Coronary artery (tissue), 2 donors: ENCODE measurements at places on chromosomes 16 and 17.

- no peak for DNase-seq
Measured at GRCh38 chr17:43351691-43352090, 47.1 kb upstream of the ARL4D start.

DNA sequence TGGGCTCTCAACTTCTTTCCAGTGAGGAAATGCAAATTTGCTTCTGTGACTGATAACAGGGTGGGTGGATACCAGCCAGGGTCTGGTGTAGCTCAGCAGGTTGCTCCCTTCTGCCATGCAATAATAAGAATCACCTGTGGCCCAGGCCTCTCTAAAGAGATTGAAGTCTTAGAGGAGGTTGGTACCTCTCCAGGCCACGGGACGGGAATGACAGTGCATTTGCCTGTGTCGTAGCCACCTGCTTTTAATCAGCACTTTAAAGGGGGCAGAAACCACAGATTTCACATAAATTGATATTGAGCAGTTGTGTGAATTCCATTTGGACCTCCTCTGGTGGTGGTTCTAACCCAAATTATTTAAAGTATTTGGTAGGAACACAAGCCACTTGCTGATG is 246.9 kb downstream of the PRKCA start:
- DNase-seq, result no peak

DNA sequence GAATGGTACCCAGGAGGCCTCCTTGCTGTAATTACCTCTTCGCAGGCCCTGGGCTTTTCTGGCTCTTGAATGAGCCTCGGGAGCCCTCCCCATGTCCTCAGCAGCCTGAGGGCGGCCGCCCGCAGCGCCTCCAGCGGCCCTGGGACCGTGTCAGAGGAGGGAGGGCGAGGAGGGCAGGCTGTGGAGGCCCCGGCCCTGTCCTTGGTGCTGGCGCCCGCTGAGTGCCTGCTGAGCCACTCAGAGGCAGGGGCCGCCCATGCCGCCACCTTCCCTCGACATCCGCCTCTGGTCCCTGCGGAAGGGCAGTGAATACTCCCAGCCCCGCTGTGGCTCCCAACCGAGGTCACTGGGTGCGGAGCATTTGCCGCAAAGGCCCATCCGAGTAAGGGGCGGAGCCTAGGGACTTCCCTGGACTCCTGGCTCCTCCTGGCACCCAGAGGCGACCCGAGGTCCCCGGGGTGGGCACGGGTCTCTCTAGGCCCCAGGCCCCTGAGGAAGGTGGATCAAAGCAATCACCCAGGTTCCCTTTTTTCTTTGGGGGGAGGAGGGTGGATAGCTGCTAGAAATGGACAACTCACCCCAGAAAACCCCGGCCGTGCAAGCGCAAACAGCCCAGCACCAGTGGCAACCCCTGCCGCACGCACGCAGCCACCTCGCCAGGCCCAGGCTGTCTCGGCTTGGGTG is 2.8 kb downstream of the RBFOX3 start:
- no peak for DNase-seq

- no peak for DNase-seq
Measured at GRCh38 chr17:79728169-79728907, 2.4 kb upstream of the ENPP7 start.

DNA sequence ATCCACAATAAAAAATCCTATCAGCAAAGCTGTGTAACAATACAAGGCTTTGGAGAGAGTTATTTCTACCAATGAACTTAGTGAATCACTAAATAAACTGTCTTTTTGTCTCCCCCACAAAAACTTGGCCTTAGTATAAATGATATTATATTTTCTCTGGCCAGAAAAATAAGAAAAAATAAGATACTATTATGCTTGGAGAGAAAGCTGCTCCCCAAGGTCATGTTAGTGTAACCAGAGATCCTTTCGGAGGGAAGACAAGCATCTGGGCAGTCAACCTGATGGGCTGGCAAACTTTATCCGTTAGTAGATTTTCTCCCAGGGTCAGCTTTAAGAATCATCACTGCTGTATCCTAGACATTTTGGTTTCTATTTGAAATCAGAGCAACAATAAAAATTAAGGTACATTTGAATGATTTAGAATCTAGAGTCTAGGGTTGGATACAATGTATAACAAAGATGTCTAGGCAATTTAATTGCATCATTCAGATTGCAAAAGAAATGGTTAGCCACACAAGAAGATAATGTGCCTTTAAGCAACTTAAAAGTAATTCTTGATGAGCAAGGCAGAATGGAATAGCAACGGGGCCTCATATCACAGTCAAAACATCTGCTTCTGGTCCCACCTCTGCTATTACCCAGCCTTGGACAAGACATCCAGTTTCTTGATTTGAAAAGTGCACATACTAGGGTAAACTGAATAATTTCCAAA is 280.4 kb downstream of the SLC39A11 start:
- no peak for DNase-seq

DNA sequence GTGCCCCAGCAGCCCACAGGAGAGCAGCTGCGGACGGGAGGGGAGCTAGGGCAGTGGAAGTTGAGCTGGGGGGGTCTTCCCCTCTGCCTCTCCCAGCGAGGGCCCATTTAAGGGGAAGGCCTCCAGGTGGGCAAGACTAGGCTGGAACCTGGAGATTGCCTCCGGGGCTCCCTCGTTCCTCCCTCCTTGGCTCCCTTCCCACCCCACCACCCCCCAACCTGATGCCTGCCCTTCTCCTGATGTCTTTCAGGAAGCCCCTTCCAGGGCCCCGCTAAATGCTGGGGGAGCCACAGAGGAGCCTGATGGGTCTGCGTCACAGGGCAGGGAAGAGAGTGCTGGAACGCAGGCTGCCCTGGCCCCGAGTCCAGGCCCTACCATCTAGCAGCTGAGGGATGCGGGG is 16.7 kb downstream of the ADGRG1 start:
- DNase-seq, result no peak

- DNase-seq, result no peak
Measured at GRCh38 chr17:13981881-13982280, 87.4 kb upstream of the COX10 start.

DNA sequence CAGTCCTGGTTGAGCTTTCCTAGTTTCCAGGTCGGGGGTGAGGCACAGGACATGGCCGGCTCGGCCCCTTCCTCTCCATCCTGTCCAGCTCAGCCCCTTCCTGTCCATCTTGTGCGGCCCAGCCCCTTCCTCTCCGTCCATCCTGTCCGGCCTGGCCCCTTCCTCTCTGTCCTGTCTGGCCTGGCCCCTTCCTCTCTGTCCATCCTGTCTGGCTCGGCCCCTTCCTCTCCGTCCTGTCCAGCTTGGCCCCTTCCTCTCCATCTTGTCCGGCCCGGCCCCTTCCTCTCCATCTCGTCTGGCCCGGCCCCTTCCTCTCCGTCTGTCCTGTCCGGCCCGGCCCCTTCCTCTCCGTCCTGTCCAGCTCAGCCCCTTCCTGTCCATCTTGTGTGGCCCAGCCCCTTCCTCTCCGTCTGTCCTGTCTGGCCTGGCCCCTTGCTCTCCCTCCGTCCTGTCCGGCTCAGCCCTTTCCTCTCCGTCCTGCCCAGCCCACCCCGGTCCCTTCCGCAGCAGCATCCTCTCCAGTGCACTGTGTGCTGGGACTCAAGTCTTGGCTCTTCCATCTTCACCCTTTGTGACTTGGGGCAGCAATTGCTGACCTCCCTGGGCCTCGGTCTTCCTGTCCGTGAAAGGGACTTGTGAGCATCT is 5.5 kb upstream of the ZNF750 start:
- DNase-seq, result no peak

DNA sequence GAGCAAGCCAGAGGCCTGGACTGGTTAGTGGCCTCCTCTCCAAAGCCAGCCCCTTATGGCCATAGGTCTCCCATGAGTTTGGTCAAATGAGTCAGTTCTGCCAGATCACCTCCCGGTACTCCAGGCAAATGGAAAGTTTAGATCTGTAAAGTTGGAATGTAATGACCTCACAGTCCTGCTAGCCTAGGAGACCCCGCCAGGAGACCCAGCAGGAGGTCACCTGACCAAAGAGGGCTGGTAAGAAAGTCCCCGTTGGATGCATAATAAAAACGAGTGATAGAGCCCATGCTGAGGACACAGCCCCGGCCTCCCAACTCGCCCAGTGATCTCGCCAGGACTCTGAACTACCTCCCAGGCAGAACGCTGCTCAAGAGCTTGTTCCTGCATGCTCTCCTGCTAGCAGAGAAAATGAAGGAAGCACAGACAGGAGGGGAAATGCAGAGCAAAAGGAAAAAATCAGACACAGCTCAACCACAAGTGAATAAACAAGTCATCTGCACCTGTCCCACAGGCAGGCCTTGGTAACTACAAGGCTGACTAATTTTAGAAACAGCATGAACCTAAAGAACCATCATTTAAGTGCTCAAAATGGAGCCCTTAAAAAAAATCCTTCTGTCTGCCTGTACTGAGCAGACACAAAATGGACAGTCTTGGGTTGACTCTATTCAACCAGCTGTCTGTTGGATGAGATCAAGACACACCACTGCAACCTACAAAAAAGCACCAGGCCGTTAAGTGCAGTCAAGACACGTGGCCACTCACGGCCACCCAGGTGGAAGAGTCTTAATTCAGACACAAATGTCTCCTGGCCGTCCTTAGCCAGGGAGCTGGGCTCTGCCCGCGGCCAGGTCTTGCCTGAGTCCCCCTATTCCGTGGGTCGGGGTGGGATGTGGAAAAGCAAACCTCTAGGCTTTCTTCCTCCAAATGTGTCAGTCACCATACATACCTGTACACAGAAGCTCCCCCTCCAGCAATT is 9.2 kb downstream of the CDIP1 start:
- DNase-seq, result no peak

DNA sequence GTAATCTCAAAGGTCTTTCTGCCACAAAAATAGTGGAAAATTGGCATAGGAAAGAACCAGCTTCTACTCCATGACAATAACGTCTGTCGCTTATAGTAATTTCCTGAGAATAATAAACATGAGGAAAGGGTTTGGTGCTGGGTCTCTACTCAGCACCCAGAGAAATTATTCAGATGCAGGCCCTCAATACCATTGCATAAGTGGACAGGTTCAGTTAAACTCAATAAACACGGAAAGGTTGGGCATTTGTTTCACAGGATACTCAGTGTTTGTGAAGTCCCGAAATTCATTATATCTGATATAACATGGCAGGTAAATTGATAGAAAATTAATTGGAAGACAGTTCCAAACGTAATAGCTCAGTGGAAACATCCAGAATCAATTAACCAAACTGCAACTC is 254.0 kb downstream of the CNTNAP4 start:
- DNase-seq, result no peak

DNA sequence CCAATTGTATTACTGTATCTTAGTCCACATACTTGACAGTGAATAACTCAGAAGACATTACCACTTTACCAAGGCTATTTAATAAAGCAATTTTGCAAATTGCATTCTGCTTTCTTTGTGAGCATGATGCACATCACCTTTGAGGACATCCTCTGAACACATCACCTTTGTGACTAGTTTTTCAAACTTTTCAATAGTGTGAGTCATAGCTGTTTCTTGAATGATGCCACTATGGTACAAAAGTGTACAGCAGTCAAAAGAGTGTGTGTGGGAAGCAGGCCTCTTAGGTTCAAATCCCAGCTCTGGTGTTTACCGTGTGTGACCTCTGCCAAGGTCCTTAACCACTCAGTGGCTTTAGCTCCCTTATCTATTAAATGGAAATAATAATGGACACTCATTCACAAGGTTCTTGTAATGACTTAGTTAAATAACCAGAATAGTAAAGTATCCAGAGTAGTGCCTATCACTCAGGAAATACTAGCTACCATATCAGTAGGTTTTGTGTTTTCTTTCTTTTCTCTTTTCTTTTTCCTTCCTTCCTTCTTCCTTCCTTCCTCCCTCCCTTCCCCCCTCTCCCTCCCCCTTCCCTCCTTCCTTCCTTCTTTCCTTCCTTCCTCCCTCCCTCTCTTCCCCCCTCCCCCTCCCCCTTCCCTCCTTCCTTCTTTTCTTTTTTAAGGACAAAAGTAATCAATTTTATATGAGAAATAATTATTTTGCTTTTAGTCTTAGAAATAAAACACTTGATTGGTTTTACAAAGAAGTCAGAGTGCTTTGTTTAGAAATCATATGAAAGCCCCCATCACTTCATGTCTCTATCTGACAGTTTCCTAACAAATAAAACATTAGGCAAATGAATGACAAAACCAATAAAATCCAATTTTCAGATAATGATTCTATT is 178.9 kb downstream of the MYO1D start:
- no peak for DNase-seq

GRCh38 chr16:4389051-4389955 is 17.7 kb downstream of the VASN start:
- no peak for DNase-seq

DNA sequence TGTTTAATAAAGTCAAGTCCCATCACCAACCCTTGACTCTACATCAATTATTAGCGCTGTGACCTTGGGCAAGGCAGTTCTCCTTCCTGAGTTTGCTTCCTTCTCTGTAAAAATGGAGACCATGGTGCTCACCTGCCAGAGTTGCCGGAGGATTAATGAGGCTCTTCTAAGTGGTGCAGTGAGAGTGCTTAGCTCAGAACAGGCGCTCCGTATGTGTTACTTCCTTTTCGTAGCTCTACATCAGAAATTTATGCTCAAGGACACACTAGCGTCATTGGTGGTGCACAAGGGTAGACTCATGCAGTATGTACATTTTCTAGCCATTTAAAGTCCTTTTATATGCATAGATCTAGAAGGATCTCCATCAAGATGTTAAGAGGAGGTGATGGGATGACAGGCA is 17.4 kb upstream of the CMIP start:
- no peak for DNase-seq

- no peak for DNase-seq
Measured at GRCh38 chr17:40059729-40060475, 2.9 kb upstream of the THRA start.
